Occipital lobe (tissue), 3 donors: ENCODE measurements at places on chromosomes 12 and 14. TPM values are rescaled to one million over a fixed set of nuclear protein-coding genes. Genes with fewer than 3 reads are reported as not detected.

DNA sequence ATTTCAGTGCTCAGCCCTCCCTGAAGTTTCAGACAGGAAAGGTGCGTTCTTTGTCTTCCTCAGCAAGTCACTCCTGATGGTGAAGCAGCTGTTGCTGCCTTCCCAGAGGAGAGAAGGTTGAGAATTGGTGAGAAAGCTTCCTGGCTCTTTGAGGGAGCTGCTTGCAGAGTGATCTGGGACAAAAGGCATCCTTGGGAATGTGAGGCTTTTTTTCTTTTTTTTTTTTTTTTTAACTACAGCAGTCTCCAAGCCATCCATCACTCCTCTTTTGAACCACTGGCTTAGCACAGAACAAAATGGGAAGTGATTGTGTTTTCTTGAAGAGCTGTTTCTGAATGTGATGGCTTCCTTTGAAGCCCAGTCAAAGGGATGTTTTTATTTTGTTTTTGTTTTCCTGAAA is 120.4 kb upstream of the LRIG3 start:
- DNase-seq, result no peak

- no peak for DNase-seq
Observed at GRCh38 chr14:35159742-35160409, 37.5 kb downstream of the PRORP start.

DNA sequence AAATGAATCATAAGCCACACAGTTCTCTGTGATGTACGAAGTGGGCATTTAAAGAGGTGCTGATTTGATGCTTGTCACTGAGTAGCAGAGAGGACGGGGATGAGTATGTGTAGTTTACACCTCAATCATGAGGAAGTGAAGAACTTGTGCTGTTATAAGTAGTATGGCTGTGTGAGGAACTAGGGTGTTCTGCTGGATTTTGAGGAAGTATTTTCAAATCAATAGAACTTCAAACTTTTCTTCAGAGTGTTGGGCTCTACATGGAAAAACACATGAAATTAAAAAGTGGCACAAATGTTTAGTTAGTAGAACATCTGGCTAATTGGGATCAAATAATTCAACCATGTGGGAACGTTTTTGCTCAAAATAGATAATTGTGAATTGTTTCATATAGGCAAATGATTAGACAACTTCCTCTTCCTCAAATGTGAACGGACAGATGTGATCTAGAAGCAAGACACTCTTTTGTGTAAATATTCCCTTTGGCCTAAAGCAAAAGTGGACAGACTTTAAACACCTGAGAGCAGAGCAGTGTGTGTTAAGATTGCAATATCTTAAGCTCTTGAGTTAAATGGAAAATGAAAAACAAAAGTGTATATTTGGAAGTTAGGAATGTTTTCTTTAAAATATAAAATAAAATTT is 168.5 kb downstream of the NAV3 start:
- no peak for DNase-seq

DNA sequence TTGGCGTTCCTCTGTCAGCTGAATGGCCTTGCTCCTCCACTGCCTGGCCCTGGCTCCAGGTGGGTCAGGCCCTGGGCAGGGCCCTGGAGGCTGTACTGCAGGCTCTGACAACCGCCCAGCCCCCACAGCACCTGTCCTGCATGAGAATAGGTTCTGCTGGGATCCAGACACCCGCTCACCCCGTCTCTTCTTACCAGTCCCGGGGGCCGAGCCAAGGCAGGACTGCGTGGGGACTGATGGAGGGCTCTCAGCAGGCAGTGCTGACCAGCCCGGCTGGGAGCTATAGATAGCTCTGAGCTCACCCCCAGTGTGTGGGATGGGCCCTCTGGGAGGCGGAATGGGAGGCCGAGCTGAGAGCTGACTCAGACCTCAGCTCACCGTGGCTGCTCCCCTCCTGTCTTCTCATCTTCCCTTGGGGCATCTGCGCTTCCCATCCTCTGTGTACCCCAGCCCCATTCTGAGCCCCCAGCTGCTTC is 39.6 kb downstream of the TEAD4 start:
- DNase-seq, result peak; percentile 69

Gene SIX4
- 0.78 TPM for total RNA-seq

DNA sequence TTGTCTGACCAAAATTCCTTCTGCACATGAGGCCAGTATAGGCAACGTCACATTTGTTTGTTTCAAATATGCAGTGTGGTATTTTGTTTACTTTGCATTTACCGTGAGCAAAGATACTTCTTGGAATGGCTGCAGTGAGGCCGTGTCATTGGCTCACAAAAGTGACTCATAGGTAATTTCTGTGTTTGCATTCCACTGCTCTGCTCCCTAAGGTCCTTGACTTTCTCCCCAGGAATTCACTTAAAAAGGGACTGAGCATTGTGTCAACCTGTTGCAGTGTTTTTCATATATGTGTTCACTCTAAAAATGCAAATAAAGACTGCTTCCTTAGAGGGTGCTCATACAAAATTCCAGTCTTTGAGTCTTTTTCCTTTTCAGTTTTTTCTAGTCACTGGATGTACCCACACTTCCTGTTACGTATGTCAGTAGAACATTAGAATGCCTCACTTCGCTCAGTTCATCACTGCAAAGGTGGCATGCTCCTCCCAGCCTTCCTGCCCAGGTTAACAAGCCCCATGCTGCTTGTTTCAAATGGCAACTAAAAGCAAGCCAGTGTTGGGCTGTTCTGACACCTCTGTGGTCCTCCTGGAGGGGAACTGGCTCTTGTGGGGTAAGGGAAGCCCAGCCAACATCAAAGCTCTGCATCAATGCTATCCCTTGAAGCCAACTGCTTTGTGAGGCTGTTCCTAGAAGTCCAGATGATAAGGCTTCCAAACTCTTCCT is 9.1 kb downstream of the C12orf76 start:
- no peak for DNase-seq

Gene M6PR
- total RNA-seq, result 81.9 TPM

DNA sequence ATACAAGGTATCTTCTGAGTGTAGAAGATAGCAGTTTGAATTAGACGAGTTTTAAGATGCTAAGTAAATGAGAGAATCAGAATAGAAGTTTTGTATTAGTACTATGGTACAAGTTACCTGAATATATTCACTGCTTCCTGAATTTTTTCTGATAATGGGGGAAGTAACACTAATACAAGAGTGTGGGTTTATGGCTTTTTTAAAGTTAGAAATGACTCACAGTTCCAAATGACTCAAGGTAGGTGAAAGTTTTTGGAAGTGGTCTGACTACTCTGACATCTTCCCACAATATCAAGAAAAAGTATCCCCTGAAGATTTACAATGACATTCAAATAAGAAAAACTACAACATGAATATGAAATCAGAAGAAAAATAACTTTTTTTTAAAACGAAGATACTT is 123.7 kb upstream of the GARIN6 start:
- DNase-seq, result no peak

GRCh38 chr12:93003531-93004239 is 74.6 kb upstream of the EEA1 start:
- DNase-seq, result no peak

DNA sequence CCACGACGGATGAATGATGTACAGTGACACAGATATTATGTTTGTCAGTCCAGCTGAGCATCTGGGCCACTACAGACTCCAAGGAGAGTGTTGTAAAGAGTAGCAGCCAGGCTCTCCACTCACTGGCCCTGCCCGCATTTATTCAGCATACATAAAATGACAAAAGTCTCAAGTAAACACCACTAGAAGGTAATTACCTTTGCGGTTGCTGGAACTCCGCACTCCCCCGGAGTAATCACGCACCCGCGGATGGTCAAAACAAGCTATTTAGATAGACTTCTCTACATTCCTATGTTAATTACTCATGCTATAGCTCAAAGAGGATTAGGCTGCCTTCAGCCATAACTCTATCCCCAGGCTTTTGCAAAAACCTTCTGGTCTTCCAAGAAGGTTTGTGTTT is 18.8 kb upstream of the STRAP start:
- DNase-seq, result no peak

- DNase-seq, result no peak
Observed at GRCh38 chr14:75306927-75307699, 28.5 kb downstream of the FOS start.

- no peak for DNase-seq
Observed at GRCh38 chr12:32264961-32265360, 134.4 kb upstream of the FGD4 start.

GRCh38 chr12:97716356-97716755 is 253.8 kb downstream of the RMST start:
- no peak for DNase-seq

Gene IRAK3
- total RNA-seq, result 5.5 TPM

DNA sequence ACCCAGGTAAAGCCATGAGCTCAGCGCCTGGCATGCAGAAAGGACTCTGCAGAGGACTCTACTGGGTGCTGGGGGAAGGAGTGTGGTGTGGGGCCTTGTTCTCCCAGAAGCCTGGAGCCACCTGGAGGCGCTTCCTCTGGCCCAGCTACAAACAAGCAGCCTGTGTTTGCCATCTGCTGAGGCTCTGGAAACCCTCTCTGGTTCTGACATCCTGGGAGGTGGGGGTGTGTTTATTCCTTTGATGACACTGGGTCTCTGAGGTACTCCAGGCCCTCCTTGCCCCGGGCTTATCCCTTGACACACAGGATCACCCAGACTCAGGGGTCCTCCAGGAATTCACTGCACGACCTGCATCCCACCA is 44.9 kb downstream of the RNF34 start:
- DNase-seq, result no peak

- no peak for DNase-seq
Observed at GRCh38 chr12:108629824-108630476, 3.7 kb downstream of the SELPLG start.

DNA sequence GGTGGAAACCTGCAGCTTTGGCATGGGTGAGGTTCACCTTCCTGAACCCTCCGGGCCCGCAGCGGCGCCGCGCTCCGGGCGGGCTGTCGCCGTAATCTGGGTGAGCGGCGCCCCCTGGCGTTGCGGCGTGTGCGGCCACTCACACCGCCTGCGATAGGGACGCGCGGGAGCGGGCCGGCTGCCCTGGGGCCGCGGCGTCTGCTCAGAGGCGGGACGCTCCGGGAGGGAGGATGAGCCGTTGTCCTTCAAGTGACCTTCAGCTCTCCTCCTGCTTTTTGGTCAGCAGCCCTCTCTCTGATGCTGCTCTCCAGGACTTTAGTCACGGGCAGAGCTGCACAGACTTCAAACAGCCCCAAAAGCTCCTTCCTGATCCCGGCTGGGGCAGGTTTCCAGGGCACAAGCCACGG is 211.7 kb upstream of the FKBP4 start:
- DNase-seq, result peak; percentile 17

GRCh38 chr12:100942984-100943749 is 148.6 kb downstream of the ANO4 start:
- DNase-seq, result no peak

DNA sequence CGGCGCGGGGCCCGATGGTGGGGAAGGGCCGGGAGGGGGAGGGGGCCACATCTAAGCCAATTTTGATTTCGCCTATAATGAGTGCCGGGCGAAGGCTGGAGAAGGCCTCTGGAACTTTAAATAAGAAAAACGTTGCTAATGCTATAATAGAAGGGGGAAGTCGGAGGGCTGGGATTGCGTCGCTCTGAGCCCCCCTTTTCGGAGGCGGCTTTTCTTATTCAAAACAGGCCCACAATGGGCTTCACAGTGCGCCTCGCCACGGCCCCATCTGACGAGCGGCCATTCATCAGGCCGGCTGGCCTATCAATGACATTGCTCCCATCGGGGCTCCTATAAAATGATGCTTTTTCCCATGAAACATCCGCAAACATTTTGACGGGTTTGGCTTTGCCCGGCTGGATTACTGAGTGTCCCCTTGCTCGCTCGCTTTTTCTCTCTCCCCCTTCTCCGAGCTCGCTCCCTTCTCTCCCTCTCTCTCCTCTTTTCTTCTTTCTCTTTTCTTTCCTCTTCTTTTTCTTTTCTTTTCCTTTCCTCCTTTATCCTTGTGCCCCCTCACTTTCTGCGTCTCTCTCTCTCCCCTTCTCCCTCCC is at the start of gene RFX4:
RFX4 (plus strand) TSS at position 364 of the 590 bp plus-strand sequence. CDS start 317 bp downstream, outside the sequence.
- no peak for DNase-seq

Gene ADAM21
- total RNA-seq, result 0.16 TPM

DNA sequence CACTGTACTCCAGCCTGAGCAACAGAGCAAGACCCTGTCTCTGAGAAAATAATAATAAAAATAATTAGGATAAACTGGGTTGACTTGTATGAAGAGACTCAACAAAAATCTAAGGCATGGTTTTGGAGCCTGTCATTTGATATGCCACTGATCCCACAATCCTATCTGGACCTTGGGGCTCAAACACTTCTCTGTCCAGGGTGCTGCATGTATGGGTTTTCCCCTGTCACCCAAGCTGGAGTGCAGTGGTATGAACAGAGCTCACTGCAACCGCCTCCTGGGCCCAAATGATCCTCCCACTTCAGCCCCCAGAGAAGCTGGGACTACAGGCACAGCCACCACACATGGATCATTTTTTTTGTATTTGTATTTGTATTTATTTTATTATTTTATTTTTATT is 5.3 kb upstream of the VSIG10 start:
- no peak for DNase-seq

GRCh38 chr12:114500131-114500530 is 94.2 kb upstream of the TBX5 start:
- no peak for DNase-seq

DNA sequence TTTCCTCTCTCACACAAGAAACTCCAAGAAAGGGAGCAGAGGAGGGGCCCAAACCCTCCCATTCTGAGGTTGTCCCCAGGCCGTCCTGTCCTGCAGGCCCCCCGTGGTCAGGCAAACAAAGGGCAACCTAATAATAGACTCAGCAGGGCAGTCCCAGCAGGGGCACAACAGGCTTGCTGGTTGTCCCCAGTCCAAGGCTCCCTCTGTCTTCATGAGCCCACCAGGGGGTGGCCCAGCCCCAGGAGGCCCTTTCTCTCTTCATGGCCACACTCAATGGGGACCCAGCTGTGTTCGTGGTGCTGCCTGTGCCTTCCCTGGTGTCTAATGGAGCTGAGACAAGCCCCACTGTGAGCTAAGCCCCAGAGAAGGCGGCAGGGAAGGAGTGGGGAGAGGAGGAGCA is 359.9 kb downstream of the ADGRD1 start:
- no peak for DNase-seq

- DNase-seq, result no peak
Observed at GRCh38 chr12:91065396-91065795, 7.6 kb upstream of the KERA start.

Gene GALNT6
- 0.94 TPM for total RNA-seq

GRCh38 chr12:85029456-85029855 is 6.6 kb downstream of the TSPAN19 start:
- DNase-seq, result no peak

DNA sequence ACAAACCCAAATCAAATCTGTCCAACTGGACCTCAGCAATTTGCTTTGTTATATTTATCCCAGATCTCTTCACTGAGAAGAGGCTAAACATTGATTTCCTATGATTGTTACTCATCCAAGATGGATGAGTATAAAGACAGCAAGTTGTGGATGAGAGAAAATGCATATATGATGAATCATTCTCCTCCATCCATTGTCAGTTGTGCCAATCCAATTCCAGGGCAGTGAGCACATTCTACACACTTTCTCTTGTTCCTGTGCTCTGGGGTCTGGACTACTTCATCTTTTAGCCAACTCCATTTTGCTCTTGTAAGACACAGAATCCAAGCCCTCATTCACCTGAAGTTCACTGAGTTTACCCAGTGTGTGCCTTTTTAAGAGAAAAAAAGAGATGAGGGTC is 105.7 kb downstream of the GCH1 start:
- no peak for DNase-seq

- DNase-seq, result no peak
Observed at GRCh38 chr14:58200480-58200841, 512 bp downstream of the ACTR10 start.
